ENCODE measurements at places on chromosomes 5 and 9. TPM values are rescaled to one million over a fixed set of nuclear protein-coding genes. Genes with fewer than 3 reads are reported as not detected.

FBP2 gene
- not detected for total RNA-seq

CDKN2A gene
- 0.60 TPM for total RNA-seq

IL3 gene
- total RNA-seq: not detected

FREM1 gene
- not detected for total RNA-seq

SPINK13 gene
- total RNA-seq: not detected

RMRP gene
- 21,271 TPM for total RNA-seq

MRPL36 gene
- total RNA-seq: 25.8 TPM

GRCh38 chr9:70053864-70054263 is 10.2 kb downstream of the MAMDC2 start:
- no peak for DNase-seq
- H3K4me3 ChIP-seq: no peak overlapping the region
- H3K36me3 ChIP-seq: no peaks in the 10 kb centered on the region
- H3K27me3 ChIP-seq: peaks cover 17% of the 10 kb centered on the region
- no peaks in the 10 kb centered on the region for H3K4me1 ChIP-seq

- peaks cover 66% of the 10 kb centered on the region for H3K27me3 ChIP-seq
- DNase-seq: no peak
- no peak overlapping the region for H3K4me3 ChIP-seq
- no peaks in the 10 kb centered on the region for H3K36me3 ChIP-seq
- H3K27ac ChIP-seq: no peak overlapping the region
- H3K4me1 ChIP-seq: peaks cover 7% of the 10 kb centered on the region
Observed at GRCh38 chr9:135087899-135088347, 455 bp downstream of the OLFM1 start.

DNA sequence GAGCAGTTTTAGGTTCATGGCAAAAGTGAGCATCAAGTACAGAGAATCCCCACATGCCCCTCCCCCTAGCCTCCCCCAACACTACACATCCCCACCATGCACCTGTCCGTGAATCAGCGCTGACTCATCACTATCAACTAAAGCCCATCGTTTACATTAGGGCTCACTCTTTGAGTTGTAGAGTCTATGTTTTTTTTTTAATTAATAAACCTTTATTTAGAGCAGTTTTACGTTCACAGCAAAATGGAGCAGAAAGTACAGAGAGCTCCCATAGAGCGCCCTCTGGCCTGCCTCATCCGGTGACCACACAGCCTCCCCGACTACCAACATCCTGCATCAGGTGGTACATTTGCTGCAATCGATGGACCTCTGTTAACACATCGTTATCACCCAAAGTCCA is 47.9 kb upstream of the UNC5A start:
- no peaks in the 10 kb centered on the region for H3K4me1 ChIP-seq
- no peak overlapping the region for H3K4me3 ChIP-seq
- peaks cover 2% of the 10 kb centered on the region for H3K36me3 ChIP-seq
- no peak overlapping the region for H3K27ac ChIP-seq
- no peak for DNase-seq

DNA sequence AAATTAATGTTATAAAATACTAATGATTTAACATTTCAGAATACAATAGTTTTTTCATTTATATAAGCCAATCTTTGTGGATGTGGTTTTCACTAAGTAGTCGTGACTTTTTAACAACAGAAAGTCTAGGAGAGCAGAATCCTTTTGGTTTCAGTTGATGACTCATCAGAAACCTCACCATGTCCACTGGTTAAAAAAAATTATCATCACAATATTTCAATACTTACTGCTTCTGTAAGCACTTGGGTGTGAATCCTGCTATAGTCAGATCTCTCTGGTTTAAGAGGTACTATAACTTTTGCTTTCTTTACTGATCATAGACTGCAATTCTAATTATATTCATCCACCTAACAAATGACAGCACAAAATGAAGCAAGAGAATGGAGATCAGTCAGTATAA is 77.2 kb downstream of the MRPS30 start:
- H3K36me3 ChIP-seq: no peaks in the 10 kb centered on the region
- H3K27me3 ChIP-seq: no peaks in the 10 kb centered on the region
- DNase-seq: no peak
- no peak overlapping the region for H3K27ac ChIP-seq

DNA sequence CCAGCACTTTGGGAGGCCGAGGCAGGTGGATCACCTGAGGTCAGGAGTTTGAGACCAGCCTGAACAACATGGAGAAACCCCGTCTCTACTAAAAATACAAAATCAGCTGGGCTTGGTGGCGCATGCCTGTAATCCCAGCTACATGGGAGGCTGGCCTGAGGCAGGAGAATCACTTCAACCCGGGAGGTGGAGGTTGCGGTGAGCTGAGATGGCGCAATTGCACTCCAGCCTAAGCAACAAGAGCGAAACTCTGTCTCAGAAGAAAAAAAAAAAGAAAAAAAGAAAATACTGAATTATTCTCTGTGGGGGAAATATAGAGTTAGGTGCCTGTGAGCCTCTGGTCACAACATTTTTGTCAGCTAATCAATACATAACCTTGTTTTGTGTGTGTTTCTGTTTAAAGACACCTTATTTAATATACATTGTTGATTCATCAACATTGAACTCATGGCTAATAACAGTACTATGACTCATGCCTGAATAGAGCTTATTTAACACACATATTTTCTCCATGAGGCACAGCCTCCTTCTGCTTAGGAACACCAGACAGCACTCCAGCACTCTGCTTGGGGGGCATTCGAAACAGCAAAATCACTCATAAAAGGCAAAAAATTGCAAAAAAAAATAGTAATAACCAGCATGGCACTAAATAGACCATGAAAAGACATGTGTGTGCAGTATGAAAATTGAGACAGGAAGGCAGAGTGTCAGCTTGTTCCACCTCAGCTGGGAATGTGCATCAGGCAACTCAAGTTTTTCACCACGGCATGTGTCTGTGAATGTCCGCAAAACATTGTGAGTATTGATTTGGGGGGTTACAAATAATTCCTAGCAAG is at the start of gene IL31RA:
Gene IL31RA (plus strand): TSS at position 519 of the 836 bp plus-strand sequence. CDS start 214 bp downstream, at position 733.
- no peak within 1 kb of the TSS for H3K4me3 ChIP-seq
- H3K36me3 ChIP-seq: peaks cover 6% of the 10 kb centered on the region
- H3K27me3 ChIP-seq: peaks cover 20% of the 10 kb centered on the region
- no peak for DNase-seq

DNA sequence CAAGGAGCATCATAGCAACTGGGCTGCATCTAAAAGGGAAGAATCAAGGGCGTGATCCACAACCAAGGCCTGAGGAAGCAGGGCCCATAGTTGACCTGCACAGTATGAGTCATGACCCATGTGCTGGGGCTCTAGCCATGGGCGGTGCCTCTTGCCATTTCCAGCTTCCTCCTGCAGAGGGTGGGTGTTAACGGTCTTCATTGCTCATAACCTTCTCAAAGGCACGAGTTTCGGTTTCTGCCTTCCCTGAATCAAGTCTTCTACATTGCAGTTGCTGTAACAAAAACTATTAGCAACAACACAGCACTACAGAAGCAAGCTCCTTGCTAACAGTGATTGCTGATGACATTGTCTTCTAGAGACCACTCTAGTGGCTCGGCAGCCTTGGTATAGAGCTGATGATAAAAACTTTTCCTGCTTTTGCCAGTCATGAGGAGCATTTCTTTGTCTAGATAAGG is 66.9 kb downstream of the CTSL start:
- no peaks in the 10 kb centered on the region for H3K4me1 ChIP-seq
- H3K4me3 ChIP-seq: no peak overlapping the region
- H3K27me3 ChIP-seq: no peaks in the 10 kb centered on the region
- H3K27ac ChIP-seq: no peak overlapping the region
- H3K36me3 ChIP-seq: peaks cover 2% of the 10 kb centered on the region
- no peak for DNase-seq

- peak overlapping the region; percentile 95 for H3K27ac ChIP-seq
- peak overlapping the region; percentile 96 for H3K4me3 ChIP-seq
- H3K27me3 ChIP-seq: no peaks in the 10 kb centered on the region
Observed at GRCh38 chr5:14665949-14666348, 1.4 kb downstream of the OTULIN start.

- H3K27ac ChIP-seq: no peak overlapping the region
- H3K27me3 ChIP-seq: peaks cover 42% of the 10 kb centered on the region
- DNase-seq: no peak
- H3K4me3 ChIP-seq: no peak overlapping the region
Observed at GRCh38 chr9:109168170-109168569, 1.1 kb upstream of the FRRS1L start.

DNA sequence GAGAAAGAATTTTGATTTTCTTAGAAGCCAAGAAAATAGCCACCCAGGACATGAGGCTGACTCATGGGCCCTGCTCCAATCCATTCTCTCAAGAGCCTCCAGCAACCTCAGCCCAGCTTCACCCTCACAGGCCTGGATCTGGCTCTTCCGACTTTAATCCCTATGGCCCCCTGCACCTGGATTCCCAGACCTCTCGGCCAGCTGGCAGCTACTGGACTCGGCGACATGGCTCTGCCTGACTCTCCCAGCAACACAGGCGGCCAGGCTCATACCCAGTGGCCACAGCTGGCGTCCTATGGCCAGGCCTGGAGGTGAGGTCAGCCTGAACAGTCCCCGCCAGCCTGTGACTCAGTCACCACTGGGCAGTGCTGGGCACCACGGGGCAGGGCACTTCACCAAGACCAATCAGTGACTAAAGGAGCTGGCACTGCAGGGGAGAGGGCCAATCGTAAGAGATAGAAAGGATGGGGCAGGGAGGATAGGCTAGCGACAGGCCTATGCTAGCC is 6.2 kb upstream of the PDLIM4 start:
- no peaks in the 10 kb centered on the region for H3K36me3 ChIP-seq
- no peak for DNase-seq
- peaks cover 1% of the 10 kb centered on the region for H3K4me1 ChIP-seq
- H3K27me3 ChIP-seq: peaks cover 3% of the 10 kb centered on the region

GRCh38 chr9:92325991-92326500 is 293 bp downstream of the CENPP start:
- no peaks in the 10 kb centered on the region for H3K27me3 ChIP-seq
- H3K36me3 ChIP-seq: no peaks in the 10 kb centered on the region
- H3K27ac ChIP-seq: peak overlapping the region; percentile 99
- no peak for DNase-seq
- peak overlapping the region; percentile 97 for H3K4me3 ChIP-seq
- H3K4me1 ChIP-seq: peaks cover 8% of the 10 kb centered on the region

- no peak overlapping the region for H3K27ac ChIP-seq
- no peak for DNase-seq
- no peaks in the 10 kb centered on the region for H3K36me3 ChIP-seq
- H3K27me3 ChIP-seq: no peaks in the 10 kb centered on the region
- no peak overlapping the region for H3K4me3 ChIP-seq
Observed at GRCh38 chr9:28502189-28502588, 928.9 kb upstream of the C9orf72 start.

- H3K27ac ChIP-seq: no peak overlapping the region
- no peaks in the 10 kb centered on the region for H3K4me1 ChIP-seq
- no peak overlapping the region for H3K4me3 ChIP-seq
Observed at GRCh38 chr9:16294133-16294770, 576.2 kb downstream of the BNC2 start.

DNA sequence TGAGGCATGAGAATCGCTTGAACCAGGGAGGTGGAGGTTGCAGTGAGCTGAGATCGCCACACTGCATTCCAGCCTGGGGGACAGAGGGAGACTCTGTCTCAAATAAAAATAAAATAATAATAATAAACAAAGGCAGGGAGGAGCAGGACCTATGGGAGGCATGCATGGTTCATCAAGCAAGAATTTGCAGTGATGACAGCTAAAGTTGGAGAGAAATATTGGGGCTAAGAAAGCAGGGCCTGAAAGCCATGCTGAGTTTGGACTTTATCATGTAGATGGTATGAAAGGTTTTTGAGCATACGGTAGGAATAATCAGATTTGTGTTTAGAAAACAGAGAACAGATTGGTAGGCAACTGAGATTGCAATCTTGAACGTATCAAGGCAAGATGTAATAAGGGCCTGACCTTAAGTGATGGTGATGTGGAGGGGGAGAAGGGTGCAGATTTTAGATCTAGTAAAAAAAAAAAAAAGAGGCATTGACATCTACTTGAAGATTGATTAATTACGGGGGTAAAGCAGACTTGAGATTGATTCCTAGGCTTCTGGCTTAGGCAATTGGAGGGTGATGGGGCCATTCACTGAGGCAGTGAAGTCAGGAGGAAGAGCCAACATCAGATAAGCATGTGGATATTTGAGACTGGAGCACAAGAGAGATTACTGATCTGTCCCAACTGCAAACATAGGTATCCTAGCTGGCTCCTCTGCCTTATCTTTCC is 50.7 kb downstream of the CFAP95 start:
- H3K27me3 ChIP-seq: no peaks in the 10 kb centered on the region
- H3K27ac ChIP-seq: no peak overlapping the region
- DNase-seq: no peak
- H3K4me3 ChIP-seq: no peak overlapping the region

DNA sequence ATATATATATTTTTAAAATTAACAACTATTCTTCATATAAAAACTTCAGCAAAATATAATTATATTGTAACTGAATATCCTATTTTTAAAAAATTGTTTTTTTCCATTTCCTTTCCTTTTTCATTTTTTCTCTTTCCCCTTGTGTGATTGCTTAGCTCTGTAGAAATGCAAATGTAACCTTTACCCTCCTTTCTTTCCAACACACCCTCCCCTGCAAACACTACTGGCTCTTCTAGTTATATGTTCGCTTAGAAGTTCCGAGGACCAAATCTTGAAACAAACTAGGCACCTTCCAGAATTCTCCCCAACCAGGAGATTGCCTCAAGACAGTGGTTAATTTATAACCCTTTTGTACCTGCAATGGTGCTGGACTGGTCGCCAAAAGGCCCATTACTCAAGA is 1980.0 kb upstream of the CDH6 start:
- H3K4me3 ChIP-seq: no peak overlapping the region
- H3K27ac ChIP-seq: no peak overlapping the region
- H3K27me3 ChIP-seq: no peaks in the 10 kb centered on the region
- H3K4me1 ChIP-seq: no peaks in the 10 kb centered on the region
- no peak for DNase-seq
